GM18507 (cell line): ENCODE measurements at places on chromosomes 1 and 21.

- DNase-seq, result no peak
Measured at GRCh38 chr1:182107209-182107608, 45.7 kb upstream of the ZNF648 start.

- no peak for DNase-seq
Measured at GRCh38 chr1:41492341-41492848, 7.9 kb upstream of the EDN2 start.

- DNase-seq, result no peak
Measured at GRCh38 chr21:44924606-44925377, 4.1 kb upstream of the ITGB2 start.

DNA sequence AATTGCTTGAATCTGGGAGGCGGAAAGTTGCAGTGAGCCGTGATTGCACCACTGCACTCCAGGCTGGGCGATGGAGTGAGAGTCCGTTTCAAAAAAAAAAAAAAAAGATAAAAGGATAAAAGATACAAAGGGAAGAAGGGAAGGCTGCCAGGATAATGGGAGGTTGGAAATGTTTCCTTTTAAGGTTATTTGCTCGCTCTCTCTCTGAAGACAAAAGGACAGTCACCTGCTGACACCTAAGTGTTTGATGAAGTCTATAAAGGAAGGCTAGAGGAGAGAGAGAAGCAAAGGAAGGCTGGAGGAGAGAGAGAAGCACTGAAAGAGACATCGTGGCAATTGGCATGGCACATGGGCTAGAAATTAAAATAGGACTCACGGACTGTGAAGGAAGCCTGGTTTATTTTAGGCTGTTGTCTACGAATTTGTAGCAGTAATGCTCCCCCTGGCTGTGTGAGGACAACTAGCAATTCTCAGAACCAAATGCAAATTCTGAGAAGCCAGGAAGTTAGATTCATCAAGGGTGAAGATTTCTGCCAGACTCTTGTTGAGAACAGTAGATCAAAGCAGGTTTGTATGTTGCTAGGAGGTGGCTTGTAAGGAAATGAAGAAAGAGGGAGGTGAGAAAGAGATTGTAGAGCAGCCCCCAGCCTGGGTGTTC, 154.2 kb downstream of the ZP4 start:
- no peak for DNase-seq

DNA sequence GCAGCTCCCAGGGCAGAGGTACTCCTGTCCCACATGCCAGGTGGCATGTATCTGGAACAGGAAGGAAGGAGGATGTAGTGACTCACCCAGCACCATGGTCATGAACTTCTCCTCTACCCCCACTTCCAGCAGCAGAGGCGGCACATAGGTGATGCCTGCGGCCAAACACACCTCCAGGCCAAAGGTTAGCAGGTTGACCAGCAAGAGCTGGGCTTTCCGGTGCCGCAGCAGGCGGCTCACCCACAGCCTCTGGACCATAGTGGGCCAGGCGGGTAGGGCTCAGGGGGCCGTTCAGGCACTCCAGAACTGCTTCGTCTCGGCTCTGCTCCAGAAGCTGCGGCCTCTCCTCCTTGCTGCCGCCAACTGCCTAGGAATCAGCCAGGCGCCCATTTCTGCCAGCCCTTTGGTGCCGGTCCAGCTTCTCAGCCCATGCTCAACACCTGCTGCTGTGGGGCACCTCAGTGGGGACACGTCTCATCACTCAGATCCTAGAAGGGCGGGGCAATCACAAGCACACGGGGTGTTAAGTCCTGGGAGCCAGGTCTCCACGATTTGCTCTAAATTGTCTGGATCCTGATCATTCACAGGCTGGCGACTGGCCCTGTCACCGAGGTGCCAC, 15.8 kb downstream of the SLC45A3 start:
- no peak for DNase-seq

GRCh38 chr1:53341961-53342707, 14.3 kb upstream of the LRP8 start:
- no peak for DNase-seq

- DNase-seq, result no peak
Measured at GRCh38 chr1:220516014-220516721, 11.8 kb upstream of the MARK1 start.

- no peak for DNase-seq
Measured at GRCh38 chr1:42403880-42404400, 23.3 kb downstream of the RIMKLA start.

DNA sequence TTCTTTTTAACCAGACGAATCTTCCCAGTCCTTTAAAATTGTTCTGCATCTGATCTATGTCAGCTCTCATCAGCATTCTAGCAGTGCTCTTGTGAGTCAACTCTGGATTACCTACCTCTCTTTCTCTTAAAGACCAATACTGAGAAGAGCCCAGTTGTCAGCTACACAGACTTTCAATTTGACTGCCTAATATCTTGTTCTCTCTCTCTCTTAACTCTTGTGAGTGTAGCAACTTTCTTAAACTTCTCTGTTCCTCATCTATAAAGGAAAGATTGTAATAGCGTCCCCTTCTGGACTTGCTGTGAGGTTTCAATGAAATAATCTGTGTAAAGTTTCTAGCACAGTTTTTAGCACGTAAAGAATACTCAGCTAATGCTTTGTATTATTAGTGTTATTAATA, 499.3 kb upstream of the ADAMTS5 start:
- DNase-seq, result no peak

DNA sequence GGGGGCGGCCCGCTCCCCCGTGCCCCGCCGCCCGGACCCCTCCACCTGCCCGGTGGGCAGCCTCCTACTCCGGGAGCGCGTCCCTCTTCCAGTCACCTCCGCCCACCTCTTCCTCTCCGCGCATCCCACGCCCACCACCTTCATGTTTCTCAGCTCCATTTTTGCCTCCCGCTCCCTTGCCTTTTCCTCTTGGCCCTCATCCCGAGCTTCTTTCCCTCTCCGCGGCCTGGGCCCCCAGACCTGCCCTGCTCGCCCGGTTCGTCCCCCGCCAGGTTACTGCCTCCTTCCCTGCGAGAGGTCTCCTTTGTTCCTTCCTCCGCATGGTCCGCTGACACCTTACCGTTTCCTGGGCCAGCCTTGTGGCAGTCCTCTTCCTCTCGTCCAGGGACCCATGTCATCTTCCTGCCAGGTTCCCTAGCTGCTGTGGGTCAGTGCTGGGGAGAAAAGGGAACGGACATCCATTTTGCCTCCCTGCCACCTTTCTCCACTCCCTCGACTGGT, 563 bp downstream of the QSOX1 start:
- DNase-seq, result no peak

- DNase-seq, result no peak
Measured at GRCh38 chr1:162984699-162985098, 84.5 kb upstream of the RGS4 start.

- no peak for DNase-seq
Measured at GRCh38 chr1:243470502-243470901, 214.7 kb downstream of the SDCCAG8 start.

DNA sequence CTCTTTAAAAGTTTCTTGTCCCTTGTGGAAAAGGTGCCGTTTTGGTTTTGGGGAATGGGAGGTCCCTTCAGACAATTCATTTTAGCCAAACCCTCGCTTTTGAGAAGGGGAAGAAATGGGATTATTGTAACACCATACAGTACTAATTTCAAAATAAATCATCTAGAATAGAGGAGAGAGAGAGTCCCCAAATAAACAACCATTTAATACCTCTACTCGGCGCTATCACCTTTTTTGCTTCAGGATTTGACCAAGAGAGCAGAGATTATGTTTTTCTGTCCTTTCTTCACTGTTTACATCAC, 770 bp upstream of the RC3H1 start:
- no peak for DNase-seq

- no peak for DNase-seq
Measured at GRCh38 chr1:118371612-118372011, 186.6 kb upstream of the SPAG17 start.

DNA sequence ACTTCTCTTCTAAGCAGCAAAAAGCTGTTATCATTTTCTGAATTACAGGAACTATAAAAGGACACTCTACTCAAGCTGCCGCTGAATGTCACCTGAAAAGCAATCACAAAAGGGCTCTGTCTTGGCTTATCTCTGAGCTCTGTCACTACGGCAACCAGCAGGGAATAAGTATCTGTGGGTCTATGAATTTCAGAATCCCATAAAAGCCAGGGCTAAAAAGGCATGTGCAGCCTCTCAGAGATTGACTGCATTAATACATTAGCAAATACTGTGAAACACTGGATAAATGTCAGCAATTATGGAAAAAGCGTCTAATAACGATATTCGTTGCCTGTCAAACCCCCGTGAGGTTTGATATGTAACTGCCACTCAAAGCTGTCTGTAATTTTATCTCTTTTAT, 210.2 kb upstream of the DMRTA2 start:
- DNase-seq, result no peak

DNA sequence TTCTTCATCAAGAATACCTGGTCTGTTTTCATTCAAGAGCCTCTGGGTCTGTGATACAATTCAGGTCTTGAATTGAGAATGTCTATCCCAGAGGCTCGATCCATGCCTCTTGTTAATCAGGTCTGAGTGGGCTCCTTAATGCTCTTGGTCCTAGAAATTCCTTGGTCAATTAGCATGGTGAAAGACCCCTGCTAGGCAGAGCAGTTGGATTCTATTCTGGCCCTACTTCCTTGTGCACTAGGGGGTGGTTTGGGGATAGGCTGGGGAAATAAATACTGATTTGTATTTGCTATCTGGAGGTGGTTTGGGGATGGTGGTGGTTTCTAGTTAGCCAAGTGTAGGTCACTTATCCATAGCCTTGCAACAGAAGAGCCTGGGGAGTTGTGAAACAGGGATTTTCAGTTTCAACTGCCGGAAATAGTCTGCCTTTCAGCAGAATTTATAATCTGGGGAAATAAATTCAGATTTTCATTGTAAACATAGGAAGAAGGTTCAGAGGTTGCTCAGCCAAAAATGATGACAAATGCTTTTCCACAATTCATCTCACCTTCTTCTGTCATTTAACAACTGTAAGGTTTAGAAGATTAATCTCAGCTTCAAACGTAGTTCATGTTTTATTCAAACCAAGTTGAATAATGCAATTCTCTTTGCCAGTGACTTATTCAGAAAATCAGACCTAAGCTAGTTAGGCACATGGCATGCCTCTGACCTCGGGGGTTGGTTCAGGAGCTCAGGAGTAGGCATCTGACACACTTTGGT, 22.2 kb upstream of the SCAF4 start:
- no peak for DNase-seq

GRCh38 chr1:234311414-234311813, 61.8 kb upstream of the COA6 start:
- DNase-seq, result no peak

- DNase-seq, result no peak
Measured at GRCh38 chr1:55714230-55714629, 499.1 kb upstream of the USP24 start.

DNA sequence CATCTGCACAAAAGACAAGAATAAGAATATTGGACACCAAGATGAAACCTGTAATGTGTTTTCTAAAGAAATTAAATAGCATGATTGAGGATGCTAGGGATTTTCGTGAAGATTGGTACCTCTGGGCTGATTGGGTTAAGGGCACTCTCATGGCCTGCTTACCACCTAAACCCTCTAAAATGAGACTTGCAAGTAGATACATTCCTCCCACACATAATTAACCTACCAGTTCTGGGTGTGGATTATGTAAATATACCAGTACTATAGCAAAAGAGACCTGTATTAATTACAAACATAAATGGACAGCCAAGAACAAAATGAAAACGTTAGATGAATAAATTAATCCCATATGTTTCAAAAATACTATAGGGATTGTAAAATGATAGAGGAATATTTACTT, 1069.6 kb upstream of the B3GALT2 start:
- DNase-seq, result no peak

DNA sequence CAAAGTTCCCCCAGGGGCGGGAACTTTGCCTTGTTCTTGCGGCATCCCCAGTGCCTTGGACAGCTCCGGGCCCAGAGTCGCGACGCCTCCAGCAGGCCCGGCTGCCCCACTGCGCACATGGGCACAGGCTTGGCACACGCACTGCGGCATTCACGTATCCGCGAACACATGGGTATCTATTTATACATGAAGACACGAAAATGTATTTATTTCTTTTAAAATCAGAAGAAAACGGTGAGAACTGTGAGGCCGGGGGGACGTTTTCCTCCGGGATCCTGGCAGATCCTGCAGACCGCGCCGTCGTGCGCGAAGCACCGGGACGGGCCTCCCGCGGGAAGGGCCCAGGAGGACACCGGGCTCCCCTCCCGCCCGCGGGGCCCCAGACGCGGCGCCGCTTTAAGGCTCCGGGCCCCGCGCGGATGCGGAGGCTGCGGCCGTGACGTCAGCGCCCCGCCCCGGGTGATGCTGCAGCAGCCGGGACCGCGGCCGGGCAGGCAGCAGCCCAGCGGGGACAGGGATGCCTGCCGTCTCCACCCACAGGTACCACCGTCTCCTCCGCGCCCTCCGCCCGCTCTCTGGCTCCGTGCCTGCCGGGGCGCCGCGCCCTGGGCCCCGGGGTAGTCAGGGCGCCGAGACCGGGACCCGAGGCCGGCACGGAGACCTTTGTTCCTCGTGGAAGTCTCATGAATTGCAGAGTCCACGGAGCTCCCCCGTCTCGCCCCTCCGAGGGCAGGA, at the start of gene SLC45A1:
Gene SLC45A1 (plus strand): TSS at position 468 of the 735 bp plus-strand sequence. CDS start 6,216 bp downstream, outside the sequence.
- peak; percentile 67 for DNase-seq

GRCh38 chr1:212118167-212118871, 82.8 kb downstream of the DTL start:
- no peak for DNase-seq

DNA sequence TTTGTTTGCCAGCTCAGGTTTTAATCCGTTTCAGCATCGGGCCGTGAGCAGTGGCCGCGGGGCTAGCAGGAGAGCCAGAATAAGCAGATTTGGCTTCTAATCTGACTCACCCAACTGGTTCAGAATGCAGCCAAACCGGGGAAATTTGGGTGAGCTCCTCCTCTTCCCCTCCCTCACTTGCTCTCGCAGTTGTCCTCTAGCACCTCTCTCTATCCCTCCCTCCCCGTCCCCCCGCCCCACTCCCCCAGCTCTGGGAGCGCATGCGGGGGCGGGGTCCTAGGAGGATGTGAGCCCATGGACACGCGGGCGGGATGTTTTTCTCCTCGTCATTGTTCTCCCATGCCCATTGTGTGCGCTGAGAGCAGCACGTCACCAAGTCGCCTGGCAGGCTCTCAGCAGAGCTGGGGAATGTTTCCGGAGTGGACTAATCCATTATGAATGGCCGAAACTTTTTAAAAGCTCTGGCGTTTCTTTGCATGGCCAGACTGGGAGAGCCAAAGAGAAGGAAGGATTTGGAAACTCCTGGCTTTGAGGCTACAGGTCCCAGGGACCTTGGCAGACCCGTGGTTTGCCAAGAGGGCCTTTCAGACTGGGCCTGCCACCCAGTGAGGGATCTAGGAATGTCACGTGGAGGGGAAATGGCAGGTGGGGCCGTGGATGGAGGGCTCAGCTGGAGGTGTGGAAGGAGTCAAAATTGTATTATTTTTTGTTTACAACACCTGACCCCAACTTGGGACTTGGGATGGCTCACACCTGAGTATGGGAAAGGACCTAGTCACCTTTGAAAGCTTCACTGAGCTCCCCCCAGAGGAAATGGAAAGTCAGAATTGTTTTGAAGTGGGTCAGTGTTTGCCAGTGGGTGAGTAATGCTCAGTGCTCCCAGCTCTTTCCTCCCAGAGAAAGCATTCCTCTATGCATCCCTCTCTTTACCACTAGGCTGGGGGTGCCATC, 39.2 kb downstream of the CDK18 start:
- no peak for DNase-seq
